ENCODE measurements at places on chromosomes 1 and 21.

GRCh38 chr1:86504895-86505563 lies 36.3 kb downstream of the CLCA1 start:
- DNase-seq = no peak

DNA sequence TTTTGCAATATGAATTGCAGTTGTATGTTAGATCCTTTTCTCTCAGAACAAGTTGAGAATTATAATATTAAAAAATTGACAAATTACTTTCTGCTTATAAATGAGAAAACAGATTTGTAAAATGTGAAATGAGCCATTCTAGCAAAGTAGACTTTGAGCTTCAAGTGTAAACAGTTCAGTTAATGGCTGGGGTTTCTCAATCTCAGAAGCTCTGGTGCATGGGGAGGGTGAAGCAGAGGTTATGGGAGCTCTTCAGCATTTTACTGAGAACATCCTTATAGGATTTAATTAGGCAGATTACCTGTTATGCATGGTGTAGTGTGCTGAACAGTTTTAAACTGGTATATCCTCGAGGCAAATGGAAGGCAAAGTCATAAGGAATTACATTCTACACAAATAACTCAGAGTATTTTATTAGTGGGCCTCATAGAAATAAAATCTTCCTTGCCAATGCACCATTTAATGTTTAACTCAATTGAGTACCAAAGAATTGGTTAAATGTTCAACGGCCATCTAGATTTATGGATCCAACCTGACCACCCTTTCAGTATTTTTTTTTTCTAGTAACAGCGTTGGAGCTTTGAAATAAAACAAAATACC lies 1143.6 kb upstream of the ADGRL2 start:
- DNase-seq = no peak

DNA sequence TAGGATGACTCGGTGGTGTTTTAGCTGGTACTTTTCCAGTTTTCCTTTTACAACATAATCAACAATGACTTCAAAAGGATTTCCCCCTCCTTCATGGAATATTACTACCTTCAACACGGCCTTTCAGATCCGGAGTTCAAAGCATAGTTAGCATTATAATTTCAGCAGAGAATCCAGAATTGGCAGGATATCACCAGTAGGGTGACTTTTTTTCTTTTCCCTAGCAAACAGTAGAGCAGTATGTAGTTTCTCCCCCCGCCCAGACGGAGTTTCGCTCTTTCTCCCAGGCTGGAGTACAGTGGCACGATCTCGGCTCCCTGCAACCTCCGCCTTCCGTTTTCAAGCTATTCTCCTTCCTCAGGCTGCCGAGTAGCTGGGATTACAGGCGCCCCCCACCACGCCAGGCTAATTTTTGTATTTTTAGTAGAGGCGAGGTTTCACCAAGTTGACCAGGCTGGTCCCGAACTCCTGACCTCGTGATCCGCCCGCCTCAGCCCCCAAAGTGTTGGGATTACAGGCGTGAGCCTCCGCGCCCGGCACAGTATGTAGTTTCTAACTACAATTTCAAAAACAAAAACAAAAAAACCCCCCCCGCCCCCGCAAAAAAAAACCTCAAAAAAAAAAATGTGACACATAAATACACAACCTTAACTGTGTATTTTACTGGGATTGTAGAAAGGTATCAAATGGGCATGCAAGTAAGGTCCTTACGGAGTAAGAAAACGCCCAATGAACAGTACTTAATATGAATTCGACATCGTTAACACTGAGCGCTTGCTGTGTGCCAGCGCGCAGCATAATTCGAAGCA lies 1.5 kb upstream of the COX20 start:
- peak; percentile 81 for DNase-seq

- no peak for DNase-seq
Observed at GRCh38 chr1:66357478-66358197, 176.3 kb upstream of the SGIP1 start.

GRCh38 chr1:93349231-93350135 lies 3.8 kb downstream of the DR1 start:
- DNase-seq = no peak

- no peak for DNase-seq
Observed at GRCh38 chr1:119635811-119636390, 12.2 kb downstream of the ZNF697 start.

GRCh38 chr1:191697556-191697955 lies 460.7 kb upstream of the RGS18 start:
- no peak for DNase-seq

GRCh38 chr1:186878356-186878755 lies 49.6 kb downstream of the PLA2G4A start:
- DNase-seq = no peak

DNA sequence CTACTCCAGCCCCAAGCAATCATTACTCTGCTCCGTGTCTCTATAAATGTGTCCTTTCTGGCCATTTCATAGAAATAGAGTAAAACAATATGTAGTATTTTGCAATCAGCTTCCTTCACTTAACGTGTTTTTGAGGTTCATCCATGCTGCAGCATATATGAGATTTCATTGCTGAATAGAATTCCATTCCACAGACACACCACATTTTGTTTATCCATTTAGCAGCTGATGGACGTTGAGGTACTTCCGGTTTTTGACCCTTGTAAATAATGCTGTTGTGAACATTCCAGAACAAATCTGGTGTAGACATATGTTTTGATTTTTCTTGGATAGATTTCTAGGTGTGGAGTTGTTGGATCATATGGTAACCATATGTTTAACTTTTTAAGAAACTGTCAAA lies 30.7 kb downstream of the ADAM30 start:
- no peak for DNase-seq

GRCh38 chr1:231940701-231941100 lies 314.1 kb downstream of the DISC1 start:
- no peak for DNase-seq

DNA sequence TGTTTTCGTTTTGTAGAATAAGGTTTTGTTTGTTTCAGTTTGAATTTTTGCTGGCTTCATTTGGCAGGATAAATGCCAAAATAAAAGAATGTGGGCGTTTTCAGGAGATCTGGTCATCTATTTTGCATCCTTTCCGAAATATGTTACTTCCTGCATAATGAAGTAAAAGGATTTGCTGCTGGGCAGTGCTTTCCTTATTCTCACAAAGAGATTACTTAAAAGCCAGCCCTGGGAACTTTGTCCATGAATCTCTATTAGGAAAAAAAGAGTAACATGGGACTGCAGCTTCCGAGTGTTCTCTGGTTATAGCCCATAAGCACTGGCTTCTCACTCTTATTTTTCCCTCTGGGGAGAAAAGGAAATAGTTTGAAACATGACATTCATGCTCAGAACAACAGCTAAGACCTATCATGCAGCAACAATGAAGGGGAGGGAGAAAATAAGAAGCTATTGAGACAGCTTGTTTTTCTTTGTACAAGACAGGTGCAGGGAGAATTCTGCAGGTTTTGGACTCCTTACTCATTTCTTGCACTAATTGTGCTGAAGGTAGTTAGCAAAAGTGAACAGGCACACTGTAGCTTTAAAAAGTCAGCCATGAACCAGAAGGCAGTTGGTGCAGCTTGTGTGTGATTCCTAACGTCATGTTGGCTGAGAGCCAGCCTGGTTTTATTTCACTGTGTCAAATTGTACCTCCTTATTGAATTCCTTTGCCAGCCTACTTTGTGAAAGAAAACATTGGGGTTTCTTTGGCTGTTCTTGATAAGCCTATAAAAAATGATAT lies at the start of gene SAMD13:
TSS of gene SAMD13 (plus strand) at position 705 of the 781 bp plus-strand sequence. CDS start 1,527 bp downstream, outside the sequence.
- DNase-seq = peak; percentile 86
